ENCODE measurements at places on chromosomes 1 and 21. TPM values are rescaled to one million over a fixed set of nuclear protein-coding genes. Genes with fewer than 3 reads are reported as not detected.

DNA sequence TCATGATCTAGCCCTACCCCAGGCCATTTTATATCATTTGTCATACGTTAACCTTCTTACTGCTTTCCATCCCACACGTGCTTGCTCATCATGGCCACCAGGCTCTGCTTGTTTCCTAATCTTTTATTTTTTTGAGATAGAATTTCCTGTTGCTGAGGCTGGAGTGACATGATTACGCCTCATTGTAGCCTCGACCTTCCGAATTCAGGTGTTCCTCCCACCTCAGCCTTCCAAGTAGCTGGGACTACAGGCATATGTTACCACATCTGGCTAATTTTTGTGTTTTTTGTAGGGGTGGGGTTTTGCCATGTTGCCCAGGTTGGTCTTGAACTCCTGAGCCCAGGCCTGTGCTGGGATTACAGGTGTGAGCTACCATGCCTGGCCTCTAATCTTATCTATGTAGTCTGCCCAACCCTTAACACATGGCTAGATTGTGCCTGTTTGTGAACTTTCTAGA, 3.3 kb downstream of the UAP1 start:
- no peak for DNase-seq

GRCh38 chr21:28229814-28230213, 762.9 kb downstream of the LTN1 start:
- no peak for DNase-seq

- DNase-seq, result no peak
Observed at GRCh38 chr1:38444311-38444710, 397.7 kb upstream of the POU3F1 start.

OPRD1 gene
- 0.62 TPM for polyA plus RNA-seq

DNA sequence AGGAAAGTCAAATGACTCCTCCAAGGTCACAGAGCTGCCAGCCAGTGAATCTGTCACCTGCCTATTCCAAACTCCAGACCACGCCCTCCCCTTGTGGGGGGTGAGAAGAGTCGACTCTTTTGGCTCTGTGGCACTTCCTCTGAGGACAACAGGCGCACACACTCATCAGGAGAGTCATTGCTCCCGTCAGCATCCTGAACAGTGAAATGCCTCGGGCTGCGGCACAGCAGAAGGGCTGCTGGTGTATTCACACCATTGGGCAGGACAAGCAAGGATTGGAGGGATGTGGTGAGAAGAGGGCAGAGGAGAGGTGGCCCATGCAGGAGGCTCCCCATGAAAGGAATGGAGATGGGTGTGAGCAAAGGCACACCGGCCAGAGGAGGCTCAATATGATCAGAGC, 239.0 kb downstream of the TOMM20 start:
- DNase-seq, result no peak

GRCh38 chr1:44072204-44072603, 40.9 kb upstream of the SLC6A9 start:
- DNase-seq, result no peak

GRCh38 chr1:63950023-63950422, 176.2 kb downstream of the ROR1 start:
- no peak for DNase-seq

MCOLN2 gene
- 0.69 TPM for polyA plus RNA-seq

- no peak for DNase-seq
Observed at GRCh38 chr1:163628034-163628773, 306.4 kb downstream of the NUF2 start.

TMEM51 gene
- 21.0 TPM for polyA plus RNA-seq

TRIM67 gene
- polyA plus RNA-seq, result 0.10 TPM

GRCh38 chr1:63758791-63759190, 15.0 kb upstream of the ROR1 start:
- DNase-seq, result no peak

GRCh38 chr1:240109920-240110636, 18.4 kb downstream of the FMN2 start:
- no peak for DNase-seq

DNA sequence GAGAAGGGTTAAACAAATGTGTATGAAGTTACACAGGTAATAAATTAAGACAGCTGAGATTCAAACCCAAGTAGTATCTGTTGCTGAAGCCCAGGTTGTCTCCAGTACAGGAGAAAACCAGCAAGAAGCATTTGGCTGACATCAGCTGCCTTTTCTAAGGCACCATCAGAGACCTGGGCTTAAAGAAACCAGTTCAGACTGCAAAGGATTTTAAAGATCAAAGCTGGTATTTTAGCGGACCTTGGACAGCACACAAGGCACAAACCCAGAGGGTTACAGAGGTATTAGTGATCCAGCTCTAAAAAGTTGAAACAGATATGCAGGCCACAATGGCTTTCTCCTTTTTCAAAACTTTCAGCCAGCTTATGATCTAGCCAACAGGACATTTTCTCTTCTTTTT, 23.4 kb downstream of the BEND5 start:
- DNase-seq, result no peak

GRCh38 chr1:183892351-183892793, 87.5 kb downstream of the RGL1 start:
- no peak for DNase-seq

TRAF3IP3 gene
- 1.6 TPM for polyA plus RNA-seq

DNA sequence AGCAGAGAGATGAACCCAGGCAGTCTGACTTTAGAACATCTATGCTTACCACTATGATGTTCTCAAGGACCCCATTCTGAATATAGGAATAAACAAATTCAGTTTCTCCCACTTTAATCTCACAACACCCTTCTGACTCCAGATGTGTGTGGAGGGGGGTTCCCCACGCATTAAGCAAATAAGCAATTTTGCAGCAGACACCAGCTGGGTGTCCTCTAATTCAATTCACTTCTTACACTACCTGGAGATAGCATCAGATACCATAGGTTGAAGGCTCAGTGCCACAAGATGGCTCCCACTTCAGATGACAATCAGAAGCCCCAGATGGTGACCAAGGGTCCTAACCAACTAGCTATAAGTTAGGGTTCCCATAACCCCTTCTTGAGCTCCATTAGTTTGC, 30.3 kb upstream of the CEP350 start:
- DNase-seq, result no peak

AMY2A gene
- polyA plus RNA-seq, result 0.84 TPM

All from left renal cortex interstitium (tissue), 4 donors.